Astrocyte (in vitro differentiated cells and primary cell): ENCODE measurements at places on chromosomes 4 and X.

- no peaks in the 10 kb centered on the region for H3K36me3 ChIP-seq
- H3K4me3 ChIP-seq: peak overlapping the region; percentile 88
- DNase-seq: no peak
- peak overlapping the region; percentile 96 for H3K27ac ChIP-seq
These were observed 704 bp upstream of the SEPSECS start for GRCh38 chr4:25160714-25161592.

DNA sequence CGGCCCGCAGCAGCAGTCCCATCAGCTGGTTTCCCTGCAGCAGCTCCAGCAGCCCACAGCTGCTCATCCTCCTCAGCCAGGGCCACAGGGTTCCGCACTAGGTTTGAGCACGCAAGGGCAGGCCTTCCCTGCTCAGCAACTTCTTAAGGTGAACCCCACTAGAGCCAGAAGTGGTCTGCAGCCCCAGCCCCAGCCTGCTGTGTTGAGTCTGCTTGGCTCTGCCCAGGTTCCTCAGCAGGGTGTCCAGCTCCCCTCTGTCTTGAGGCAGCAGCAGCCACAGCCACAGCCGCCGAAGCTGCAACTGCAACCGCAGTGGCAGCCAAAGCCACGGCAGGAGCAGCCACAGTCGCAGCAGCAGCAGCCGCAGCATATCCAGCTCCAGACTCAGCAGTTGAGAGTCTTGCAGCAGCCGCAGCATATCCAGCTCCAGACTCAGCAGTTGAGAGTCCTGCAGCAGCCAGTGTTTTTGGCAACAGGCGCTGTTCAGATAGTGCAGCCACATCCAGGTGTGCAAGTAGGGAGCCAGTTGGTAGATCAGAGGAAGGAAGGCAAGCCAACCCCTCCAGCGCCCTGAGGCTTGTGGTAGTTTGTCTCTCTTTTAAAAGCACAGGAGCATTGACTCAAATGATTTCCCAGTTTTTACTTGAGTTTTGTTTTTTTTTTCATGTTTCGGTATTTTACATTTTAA lies 4.6 kb downstream of the SUPT20HL1 start:
- no peaks in the 10 kb centered on the region for H3K36me3 ChIP-seq
- H3K4me1 ChIP-seq: no peaks in the 10 kb centered on the region
- no peak for DNase-seq
- H3K4me3 ChIP-seq: no peak overlapping the region
- H3K27me3 ChIP-seq: no peaks in the 10 kb centered on the region

DNA sequence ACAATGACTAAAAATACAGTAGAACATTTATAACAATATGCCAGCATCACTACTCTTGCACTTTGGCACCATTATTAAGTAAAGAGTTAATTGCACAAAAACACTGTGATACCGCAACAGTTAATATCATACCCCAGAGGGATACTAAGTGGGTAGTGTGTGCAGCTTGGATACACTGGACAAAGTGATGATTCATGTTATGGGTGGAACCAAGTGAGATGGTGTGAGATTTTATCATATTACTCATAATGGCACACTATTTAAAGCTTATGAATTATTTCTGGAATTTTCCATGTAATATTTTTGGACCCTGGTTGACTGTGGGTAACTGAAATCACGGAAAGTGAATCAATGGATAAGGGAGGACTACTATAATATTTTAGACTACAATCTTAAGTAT lies 265.3 kb downstream of the PCDH18 start:
- H3K27ac ChIP-seq: no peak overlapping the region
- H3K4me1 ChIP-seq: peaks cover 5% of the 10 kb centered on the region
- no peaks in the 10 kb centered on the region for H3K36me3 ChIP-seq
- no peak overlapping the region for H3K4me3 ChIP-seq

GRCh38 chr4:71472946-71473345 lies 134.1 kb downstream of the SLC4A4 start:
- DNase-seq: peak; percentile 87
- H3K4me1 ChIP-seq: peaks cover 10% of the 10 kb centered on the region
- H3K27ac ChIP-seq: peak overlapping the region; percentile 50
- no peaks in the 10 kb centered on the region for H3K27me3 ChIP-seq

DNA sequence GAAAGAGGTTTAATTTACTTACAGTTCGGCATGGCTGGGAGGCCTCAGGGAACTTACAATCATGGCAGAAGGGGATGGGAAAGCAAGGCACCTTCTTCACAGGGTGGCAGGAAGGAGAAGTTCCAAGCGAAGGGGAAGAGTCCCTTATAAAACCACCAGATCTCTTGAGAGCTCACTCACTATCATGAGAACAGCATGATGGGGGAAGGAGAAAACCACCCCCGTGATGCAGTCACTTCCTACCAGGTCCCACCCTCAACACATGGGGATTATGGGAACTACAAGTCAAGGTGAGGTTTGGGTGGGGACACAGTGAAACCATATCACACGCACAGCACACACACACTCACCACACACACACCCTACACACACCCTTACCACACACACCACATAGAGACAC lies 104.3 kb downstream of the DCTD start:
- no peaks in the 10 kb centered on the region for H3K27me3 ChIP-seq
- H3K4me3 ChIP-seq: no peak overlapping the region
- H3K36me3 ChIP-seq: no peaks in the 10 kb centered on the region
- H3K4me1 ChIP-seq: no peaks in the 10 kb centered on the region
- no peak overlapping the region for H3K27ac ChIP-seq

DNA sequence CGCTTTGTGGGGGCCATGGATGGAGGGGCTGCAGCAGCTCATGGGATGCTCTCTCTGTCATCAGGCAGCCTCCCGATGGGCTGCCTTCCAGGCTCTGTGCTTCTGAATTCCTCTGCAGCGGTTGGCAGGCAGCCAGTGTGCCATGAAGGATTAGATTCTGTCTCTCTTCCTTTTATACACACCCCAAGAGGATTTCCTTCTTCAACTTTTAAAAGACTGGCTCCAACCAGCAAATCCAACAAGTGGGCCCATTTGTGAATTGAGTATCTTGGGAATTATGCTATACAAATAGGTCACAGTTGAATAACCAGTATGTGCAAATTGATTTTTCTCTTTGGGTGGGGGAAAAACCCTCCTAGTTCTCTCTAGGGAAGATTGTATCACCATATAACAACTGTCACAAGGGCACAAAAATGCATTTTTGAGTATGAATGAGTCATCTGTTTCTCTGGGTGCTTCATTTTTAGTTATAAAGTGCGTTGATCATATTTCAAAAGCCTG lies 96.8 kb upstream of the FAT1 start:
- H3K4me3 ChIP-seq: no peak overlapping the region
- peak; percentile 63 for DNase-seq
- H3K36me3 ChIP-seq: no peaks in the 10 kb centered on the region
- H3K27ac ChIP-seq: no peak overlapping the region
- no peaks in the 10 kb centered on the region for H3K27me3 ChIP-seq

- DNase-seq: no peak
- no peaks in the 10 kb centered on the region for H3K4me1 ChIP-seq
- no peaks in the 10 kb centered on the region for H3K36me3 ChIP-seq
- H3K27ac ChIP-seq: no peak overlapping the region
- no peaks in the 10 kb centered on the region for H3K27me3 ChIP-seq
- no peak overlapping the region for H3K4me3 ChIP-seq
These were observed 77.2 kb downstream of the DMD start for GRCh38 chrX:33134164-33134563.

- H3K36me3 ChIP-seq: no peaks in the 10 kb centered on the region
- H3K27me3 ChIP-seq: no peaks in the 10 kb centered on the region
- no peaks in the 10 kb centered on the region for H3K4me1 ChIP-seq
These were observed 62.2 kb upstream of the GPR78 start for GRCh38 chr4:8517946-8518345.

DNA sequence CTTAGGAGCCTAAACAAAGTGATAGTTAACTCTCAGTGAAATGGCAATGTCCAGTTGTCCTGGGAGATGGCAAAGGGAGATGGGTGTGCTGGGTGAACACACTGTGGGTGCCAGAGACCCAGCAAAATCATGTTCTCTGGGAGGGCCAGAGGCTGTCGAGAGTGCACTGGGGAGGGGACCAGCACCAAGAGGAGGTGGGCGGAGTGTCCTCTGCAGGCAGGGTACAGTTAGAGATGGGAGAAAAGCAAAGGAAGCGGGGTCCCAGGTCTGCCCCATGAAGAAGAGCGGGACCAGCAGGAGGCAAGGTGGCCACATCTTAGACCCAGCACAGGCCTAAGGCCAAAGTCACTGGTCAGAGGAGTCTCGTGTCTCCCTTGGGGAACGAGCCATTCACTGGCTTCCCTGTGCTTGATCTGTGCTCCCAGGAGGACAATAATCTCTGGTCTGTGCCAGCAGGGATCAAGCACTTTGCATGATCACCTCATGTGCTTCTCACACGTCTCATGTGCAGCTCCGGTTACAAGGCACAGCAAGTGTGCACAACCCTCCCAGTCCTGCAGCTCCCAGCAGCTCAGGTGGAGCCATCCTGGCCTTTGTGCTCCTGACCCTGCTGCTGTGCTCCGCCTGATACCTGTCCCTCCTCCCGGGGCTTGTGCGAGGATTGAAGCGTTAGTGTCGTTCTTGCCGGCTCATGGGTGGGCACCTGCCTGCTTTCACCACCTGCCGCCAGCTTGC lies 100.9 kb downstream of the FAM53A start:
- no peak overlapping the region for H3K27ac ChIP-seq
- DNase-seq: no peak
- peaks cover 8% of the 10 kb centered on the region for H3K4me1 ChIP-seq
- H3K4me3 ChIP-seq: no peak overlapping the region
- no peaks in the 10 kb centered on the region for H3K36me3 ChIP-seq

DNA sequence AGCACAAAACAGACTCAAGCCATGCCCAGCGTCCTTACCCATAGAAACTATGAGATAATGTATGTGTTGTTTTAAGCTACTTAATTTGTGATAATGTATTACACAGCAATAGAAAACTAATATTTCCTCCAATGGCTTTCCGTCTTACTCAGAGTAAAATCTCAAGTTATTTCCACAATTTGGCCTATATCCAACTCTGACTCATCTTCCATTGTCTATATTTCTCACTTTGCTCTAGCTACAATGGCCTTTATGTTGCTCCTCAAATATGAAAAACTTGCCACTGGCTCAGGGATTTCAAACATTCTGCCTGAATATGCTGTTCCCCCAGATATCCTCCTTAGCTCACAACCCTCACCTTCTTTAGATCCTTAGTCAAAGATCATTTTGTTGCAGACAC lies 31.6 kb downstream of the IQCM start:
- peaks cover 10% of the 10 kb centered on the region for H3K4me1 ChIP-seq
- H3K4me3 ChIP-seq: no peak overlapping the region
- H3K36me3 ChIP-seq: no peaks in the 10 kb centered on the region
- no peaks in the 10 kb centered on the region for H3K27me3 ChIP-seq
